ENCODE measurements at places on chromosomes 3 and 15.

- DNase-seq, result no peak
Measured at GRCh38 chr3:108292450-108292849, 3.9 kb upstream of the HHLA2 start.

DNA sequence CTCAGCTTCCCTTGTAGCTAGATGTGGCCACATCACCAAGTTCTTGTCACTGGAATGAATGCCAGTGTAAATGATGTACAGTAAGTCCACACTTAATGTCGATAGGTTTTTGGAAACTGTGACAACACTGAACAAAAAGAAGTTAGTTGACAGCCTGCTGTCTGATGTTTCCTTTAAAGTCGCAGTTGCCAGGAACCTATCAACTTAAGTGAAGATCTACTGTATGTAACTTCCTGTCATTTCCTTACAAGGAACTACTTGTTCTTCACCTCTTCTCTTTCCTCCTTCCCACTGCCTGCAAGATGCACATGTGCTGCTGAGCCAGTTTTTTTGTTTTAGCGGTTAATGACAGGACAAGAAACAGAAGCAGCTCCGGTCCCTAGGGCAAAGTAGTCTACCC is 44.6 kb downstream of the HDGFL3 start:
- DNase-seq, result no peak

- DNase-seq, result no peak
Measured at GRCh38 chr15:43975326-43975725, 148.5 kb downstream of the WDR76 start.

DNA sequence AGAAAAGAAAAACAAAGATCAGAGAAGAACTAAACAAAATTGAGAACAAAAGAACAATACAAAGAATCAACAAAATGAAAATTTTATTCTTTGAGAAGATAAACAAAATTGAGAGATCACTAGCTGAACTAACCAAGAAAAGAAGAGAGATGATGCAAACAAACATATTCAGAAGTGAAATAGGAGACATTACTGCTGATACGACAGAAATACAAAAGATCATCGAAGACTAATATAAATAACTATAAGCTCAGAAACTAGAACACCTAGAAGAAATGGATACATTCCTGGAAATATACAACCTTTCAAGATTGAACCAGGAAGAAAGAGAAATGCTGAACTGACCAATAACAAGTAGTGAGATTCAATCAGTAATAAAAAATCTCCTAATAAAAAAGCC is 533.1 kb upstream of the PPP2R3A start:
- no peak for DNase-seq

DNA sequence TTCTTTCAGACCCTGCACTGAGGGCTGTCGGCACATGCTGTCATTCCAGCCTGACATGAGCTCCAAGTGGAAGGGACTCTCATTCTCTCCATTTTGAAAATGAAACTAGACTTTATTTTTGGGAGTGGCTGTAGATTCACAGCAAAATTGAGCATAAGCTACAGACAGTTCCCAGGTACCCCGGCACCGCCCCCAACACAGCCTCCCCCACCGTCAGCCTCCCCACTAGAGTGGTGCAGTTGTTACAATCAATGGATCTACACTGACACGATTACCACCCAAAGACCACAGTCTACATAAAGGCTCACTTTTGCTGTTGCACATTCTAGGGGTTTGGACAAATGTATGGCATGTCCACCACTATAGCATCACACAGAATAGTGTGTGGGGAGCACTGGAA is 29.5 kb upstream of the FGD5 start:
- no peak for DNase-seq
